ENCODE measurements at places on chromosomes 1 and 21.

GRCh38 chr1:227887697-227888403 is 59.9 kb downstream of the WNT9A start:
- no peak for DNase-seq

DNA sequence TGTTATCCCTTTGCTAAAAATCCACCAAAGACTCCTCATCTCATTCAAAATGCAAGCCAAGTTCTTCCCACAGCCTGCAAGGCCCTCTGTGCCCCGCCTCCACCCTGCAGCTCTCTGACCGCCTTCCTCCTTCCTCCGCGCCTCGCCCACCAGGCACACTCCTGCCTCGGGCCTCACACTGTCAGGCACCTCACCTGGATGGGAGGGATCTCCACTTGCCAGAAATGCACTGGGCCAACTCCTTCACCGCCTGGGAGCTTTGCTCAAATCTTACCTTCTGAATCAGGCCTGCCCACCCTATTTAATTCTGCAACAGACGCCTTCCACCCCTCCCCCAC is 26.2 kb downstream of the PGBD5 start:
- no peak for DNase-seq

- no peak for DNase-seq
Observed at GRCh38 chr1:57307392-57308170, 116.3 kb downstream of the DAB1 start.

DNA sequence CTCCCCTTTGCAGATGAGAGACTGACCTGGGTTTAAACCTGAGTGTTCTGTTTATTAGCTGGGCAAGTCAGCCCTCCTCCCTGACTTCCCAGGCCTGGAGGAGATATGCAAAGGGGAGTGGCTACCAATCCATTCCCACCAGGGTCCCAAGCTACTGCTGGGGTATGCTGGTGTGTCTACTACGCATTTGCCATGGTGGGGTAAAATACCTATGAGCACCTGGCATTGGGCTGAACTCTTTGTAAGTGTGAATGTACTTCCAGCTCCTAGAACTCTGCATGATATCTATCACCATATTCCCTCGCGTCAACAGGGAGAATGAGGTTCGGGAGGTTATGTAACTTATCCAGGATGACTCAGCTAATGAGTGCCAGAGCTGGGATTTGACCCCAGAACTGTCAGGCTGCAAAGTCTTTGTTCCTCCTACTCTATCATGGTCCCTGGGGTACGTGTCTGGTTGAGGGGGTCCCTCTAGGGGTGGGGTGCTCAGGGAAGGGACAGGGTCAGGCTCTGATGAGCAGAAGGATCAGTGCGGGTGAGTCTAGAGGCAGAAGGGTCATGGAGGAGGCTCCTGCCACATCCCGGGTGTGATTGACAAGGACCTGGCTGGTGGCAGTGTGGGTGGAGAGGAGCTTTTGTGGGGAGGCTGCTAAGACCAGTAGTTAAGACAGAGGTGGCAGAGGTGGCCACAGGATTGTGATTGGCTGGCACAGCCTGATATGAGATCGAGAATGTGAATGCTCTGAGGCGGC is 16.7 kb downstream of the AMPD2 start:
- DNase-seq: peak; percentile 61

DNA sequence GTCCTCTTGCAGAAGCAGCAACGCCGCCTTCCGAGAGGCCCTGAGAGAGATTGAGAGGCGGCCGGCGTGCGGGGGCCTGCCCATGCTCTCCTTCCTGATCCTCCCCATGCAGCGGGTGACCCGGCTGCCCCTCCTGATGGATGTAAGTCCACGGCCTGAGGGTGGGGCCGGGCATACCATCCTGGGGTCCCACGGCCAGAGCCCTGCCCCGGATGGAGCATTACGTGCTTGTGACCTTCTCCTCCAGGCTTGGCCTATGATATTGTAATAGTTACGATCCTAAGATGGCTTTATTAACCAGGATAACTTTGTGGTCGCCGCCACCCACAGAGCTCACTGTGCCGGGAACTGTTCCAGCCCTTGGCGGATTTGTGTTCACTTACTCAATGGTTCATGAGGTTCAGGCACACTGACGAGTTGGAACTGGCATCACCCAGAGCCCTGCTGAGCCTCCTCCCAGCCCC is 18.9 kb downstream of the ARHGEF16 start:
- peak; percentile 93 for DNase-seq

All from AG10803 (cell line).